Psoas muscle (tissue), 8 donors: ENCODE measurements at places on chromosomes 6 and 20. TPM values are rescaled to one million over a fixed set of nuclear protein-coding genes. Genes with fewer than 3 reads are reported as not detected.

Gene BEND6
- polyA plus RNA-seq: 0.35 TPM

Gene TMEM217
- polyA plus RNA-seq: 0.15 TPM

Gene CTCFL
- not detected for polyA plus RNA-seq

Gene EDN1
- 1.9 TPM for polyA plus RNA-seq

Gene KHDRBS2
- not detected for polyA plus RNA-seq

Gene MYLK4
- polyA plus RNA-seq: 143 TPM

Gene TTLL9
- not detected for polyA plus RNA-seq

Gene VARS2
- polyA plus RNA-seq: 22.6 TPM

Gene HTR1B
- not detected for polyA plus RNA-seq

Gene FBXO30
- polyA plus RNA-seq: 11.2 TPM

Gene BRD2
- 64.4 TPM for polyA plus RNA-seq

Gene LAMA2
- polyA plus RNA-seq: 8.8 TPM

Gene FAM184A
- polyA plus RNA-seq: 0.14 TPM
